ENCODE measurements at places on chromosomes 12 and 14. TPM values are rescaled to one million over a fixed set of nuclear protein-coding genes. Genes with fewer than 3 reads are reported as not detected.

GRCh38 chr14:91509083-91509877, 830 bp downstream of the PPP4R3A start:
- DNase-seq = peak; percentile 32

DNA sequence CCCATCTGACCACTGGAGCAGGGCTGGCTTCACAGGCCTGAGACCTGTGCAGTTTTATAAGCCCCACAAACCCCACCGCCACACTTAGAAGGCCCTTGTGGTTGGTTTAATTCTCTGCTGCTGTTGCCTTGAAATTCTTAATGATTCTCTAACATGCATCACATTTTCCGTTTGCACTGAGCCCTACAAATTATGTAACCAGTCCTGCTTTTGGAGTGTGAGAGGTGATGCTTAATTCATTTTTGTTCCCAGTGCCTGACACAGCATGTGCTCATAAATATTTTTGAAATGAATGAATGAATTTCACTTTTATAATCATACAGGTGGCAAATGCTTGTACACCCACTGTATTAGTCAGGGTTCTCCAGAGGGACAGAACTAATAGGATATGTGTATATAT, 52.8 kb upstream of the PLXNC1 start:
- DNase-seq = no peak

Gene SCYL2
- total RNA-seq = 58.7 TPM

Gene AMHR2
- not detected for total RNA-seq

DNA sequence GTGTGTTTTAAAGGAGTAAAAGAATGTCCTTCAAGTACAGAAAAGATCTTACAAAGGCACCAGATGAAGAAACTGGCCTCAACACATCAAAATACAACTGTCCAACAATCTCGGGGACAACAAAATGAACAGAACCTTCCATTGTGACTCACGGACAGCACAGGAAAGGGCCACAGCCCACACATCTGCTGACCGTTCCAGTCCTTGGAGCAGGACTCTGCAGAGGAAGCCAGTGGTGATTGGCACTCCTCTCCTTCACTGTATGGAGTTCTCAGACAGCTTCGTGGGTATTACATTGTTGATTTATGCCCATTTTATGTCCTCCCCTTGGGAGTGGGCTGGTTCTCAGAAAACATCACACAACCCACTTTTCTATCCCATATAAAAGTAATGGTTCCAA, 32.5 kb upstream of the TC2N start:
- DNase-seq = no peak

- DNase-seq = no peak
Observed at GRCh38 chr12:122523846-122524718, 2.7 kb downstream of the RSRC2 start.

DNA sequence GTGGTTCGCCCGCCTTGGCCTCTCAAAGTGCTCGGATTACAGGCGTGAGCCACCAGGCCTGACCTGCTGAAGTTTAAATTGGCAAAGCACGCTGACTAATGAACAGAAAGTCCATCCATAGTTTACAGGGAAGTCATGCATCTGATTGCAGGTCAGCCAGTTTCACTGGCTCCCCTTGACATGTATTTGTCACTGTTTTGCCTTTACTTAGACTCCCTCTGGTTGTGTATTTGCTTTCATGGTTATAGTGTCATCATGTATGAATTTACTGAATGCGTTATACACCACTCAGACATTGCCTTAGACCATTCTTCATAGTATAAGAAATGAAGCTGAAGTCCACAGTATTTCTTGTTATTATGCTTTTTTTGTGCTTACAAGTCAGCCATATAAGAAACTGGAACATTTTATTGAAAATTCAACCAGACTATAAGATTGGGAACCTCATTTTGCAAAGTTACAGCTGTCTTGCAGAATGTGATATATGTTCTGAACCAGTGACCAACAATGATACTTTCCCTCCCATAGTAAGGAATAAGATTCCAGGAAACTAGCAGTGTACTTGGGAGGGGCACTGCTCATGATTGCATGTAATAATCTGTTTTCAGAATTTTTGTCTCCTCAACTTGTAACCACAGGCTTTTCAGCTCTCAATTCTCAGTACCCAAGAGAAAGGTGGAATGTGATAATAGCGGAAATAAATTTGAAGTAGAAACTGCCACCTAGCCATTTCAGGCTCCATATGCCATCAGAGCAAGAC, 51.9 kb upstream of the ATF7IP start:
- DNase-seq = peak; percentile 19

- peak; percentile 67 for DNase-seq
Observed at GRCh38 chr12:105748806-105749600, 389.8 kb downstream of the NUAK1 start.

DNA sequence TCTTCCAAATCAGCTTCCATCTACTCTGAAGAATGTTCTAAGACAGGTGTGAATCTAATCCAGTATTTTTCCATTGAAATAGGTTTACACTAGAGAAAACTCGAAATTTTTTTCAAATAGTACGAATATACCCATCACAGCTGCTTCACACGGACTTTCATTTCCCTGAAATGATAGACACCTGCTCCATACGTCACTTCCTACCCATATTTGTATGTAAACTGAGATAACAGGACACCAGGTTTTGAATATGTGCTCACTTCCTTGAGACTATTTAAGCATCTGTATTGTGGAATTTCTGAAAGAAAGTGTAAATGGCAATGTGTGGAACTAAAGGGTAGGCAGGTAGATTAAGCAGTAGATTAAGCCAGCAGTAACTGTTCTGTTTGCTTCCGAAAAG, 13.4 kb upstream of the ITPR2 start:
- no peak for DNase-seq

DNA sequence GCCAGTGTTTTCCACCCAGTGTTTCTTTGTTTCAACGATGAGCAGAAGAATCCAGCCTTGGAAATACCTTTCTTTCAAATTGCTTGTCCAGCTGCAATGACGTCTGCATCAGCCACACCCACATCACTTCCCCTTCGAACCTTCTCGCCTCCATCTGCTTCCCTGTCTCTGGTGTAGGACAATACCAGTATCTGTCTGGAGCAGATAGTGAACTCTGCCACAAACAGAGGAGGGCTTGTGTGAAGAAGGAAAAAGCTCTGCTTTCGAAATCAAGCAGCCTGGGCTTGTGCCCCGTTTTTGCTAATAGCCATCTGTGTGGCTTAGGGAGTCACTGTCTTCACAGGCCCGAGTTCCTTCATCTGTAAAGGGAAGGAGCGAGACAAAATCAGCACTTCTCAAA, 415.4 kb downstream of the ZFP36L1 start:
- DNase-seq = peak; percentile 73

GRCh38 chr14:31251028-31251958, 43.7 kb upstream of the HECTD1 start:
- no peak for DNase-seq

DNA sequence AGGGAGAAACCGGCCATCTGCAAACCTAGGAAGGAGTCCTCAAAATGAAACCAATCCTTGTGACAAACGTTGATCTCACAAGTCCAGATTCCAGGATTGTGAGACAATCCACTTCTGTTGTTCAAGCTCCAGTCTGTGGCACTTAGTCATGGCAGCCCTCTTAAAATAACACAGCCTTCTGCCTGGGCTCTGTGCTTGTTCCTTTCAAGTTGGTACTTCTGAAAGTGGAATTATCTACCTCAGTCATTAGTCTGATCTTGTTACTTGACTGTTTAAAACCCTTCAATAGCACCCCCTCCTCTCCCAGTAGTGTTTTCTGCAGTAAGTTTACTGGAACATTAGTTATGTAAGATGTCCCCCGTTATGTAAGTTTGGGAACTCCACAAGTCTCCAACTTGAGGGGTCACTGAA, 111.0 kb upstream of the HIF1A start:
- DNase-seq = peak; percentile 76

DNA sequence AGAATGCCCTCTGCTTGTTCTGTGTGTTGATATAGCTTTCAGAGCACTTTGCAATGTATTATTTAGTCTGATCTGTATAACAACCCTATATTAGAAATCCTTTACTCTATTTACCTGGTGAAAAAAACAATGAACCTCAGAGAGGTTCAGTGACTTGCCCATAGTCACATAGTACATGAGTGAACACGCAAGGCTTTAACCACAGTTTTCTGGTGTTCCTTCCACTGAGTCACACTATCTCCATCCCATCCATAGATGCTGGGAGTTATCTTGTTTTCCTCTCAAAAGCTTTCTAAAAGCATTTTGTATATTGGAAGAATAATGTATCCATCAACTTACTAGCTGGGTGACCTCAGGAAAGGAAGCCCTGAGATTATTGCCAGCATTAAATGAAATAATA, 104.5 kb downstream of the NT5DC3 start:
- DNase-seq = peak; percentile 13

GRCh38 chr12:5292651-5293050, 139.3 kb upstream of the NTF3 start:
- no peak for DNase-seq

- no peak for DNase-seq
Observed at GRCh38 chr12:32296567-32296966, 102.8 kb upstream of the FGD4 start.

DNA sequence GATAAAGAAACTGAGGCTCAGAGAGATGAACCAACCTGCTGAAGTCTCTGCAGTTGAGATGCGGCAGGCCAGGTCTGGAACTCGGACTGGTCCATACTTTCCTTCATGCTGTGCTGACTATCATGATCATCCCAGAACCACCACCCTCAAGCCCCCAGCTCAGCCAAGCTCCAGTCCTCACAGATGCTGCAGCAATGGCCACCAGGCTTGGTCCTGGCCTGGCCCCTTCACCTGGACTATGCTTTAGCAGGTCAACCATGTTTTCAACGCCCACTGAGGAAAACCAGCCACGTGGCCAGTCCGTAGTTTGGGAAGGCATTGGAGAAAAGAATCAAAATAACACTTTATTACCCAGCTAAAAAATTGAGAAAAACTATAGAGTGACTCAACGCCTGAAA, 1.4 kb downstream of the GPR68 start:
- DNase-seq = no peak

DNA sequence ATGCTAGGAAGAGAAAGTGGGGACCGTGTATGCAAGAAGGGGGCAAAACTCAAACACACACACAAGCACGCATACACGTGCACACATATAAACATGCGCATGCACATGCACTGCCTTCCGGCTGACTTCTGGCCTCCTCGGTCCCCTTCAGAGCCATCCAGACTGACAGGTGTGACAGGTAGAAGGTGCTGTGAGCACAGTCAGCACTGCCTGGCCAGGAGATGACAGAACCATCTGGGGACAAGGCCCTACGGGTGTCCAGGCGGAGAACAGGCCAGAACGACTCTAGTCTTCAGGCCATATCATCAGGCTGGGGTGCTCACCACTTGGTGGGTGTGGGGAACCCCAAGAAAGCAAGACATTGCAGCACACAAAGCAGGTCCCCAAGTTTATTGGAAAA, 7.3 kb downstream of the KRT83 start:
- no peak for DNase-seq

GRCh38 chr12:89117448-89118034, 234.8 kb downstream of the DUSP6 start:
- DNase-seq = peak; percentile 93

DNA sequence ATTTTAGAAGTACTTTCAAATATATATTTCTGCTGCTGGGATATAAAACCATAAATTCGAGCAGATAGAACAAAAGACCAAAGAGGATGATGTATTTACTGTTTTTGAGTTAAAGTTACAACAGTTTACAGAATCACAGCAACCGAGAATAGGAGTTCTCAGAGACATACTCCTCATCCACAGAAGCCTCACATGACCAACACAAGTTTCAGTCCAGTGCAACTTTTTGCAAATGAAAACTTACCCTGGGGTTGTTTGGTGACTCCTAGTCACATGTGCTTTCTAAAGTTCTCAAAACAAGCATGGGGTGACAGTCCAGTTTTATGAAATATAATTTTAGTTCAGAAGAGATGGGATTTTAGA, 117.1 kb downstream of the PRKCH start:
- DNase-seq = peak; percentile 32
